ENCODE measurements at places on chromosomes 4 and X. TPM values are rescaled to one million over a fixed set of nuclear protein-coding genes. Genes with fewer than 3 reads are reported as not detected.

The MAGEA9B gene
- not detected for total RNA-seq

The SCML1 gene
- 10.7 TPM for total RNA-seq

The PAGE2B gene
- not detected for total RNA-seq

The TAB3 gene
- total RNA-seq, result 19.2 TPM

The USP27X gene
- total RNA-seq, result 2.9 TPM

The AKAP4 gene
- total RNA-seq, result not detected

The ADH1B gene
- not detected for total RNA-seq

The SLC49A3 gene
- 0.11 TPM for total RNA-seq

The SERPINA7 gene
- total RNA-seq, result not detected

The UGT2A1 gene
- total RNA-seq, result not detected

The RRH gene
- total RNA-seq, result 0.10 TPM

The ZAR1 gene
- not detected for total RNA-seq

The DUSP21 gene
- not detected for total RNA-seq

The VEGFD gene
- not detected for total RNA-seq

The FAT4 gene
- total RNA-seq, result 1.4 TPM

The BGN gene
- 0.07 TPM for total RNA-seq

The PSAPL1 gene
- not detected for total RNA-seq

The PAGE1 gene
- not detected for total RNA-seq

The NUP62CL gene
- 4.3 TPM for total RNA-seq

The VCX gene
- total RNA-seq, result not detected

The CPLX1 gene
- 0.10 TPM for total RNA-seq

The UGT2B15 gene
- not detected for total RNA-seq

The SHOX gene
- total RNA-seq, result not detected

The STK26 gene
- 38.4 TPM for total RNA-seq

Data from foreskin keratinocyte (primary cell).